Esophagus squamous epithelium (tissue), 5 donors: ENCODE measurements at places on chromosomes 16 and 17.

GRCh38 chr17:2044263-2044894, 2.6 kb downstream of the OVCA2 start:
- DNase-seq = no peak

- DNase-seq = no peak
These were observed 22.0 kb downstream of the SMPD3 start for GRCh38 chr16:68426347-68426652.

DNA sequence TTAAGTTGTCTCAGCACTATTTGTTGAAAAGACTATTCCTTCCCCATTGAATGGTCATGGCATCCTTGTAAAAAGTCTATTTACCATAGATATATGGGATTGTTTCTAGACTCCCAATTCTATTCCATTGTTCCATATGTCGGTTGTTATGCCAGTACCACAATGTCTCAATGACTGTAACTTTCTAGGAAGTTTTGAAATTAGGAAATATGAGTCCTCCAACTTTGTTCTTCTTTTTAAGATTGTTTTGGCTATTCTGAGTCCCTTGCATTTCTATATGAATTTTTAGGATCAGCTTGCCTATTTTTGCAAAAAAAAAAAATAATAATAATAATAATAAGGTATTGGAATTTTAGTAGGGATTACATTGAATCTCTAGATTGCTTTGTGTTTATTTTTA, 43.0 kb upstream of the ABCA3 start:
- DNase-seq = no peak

DNA sequence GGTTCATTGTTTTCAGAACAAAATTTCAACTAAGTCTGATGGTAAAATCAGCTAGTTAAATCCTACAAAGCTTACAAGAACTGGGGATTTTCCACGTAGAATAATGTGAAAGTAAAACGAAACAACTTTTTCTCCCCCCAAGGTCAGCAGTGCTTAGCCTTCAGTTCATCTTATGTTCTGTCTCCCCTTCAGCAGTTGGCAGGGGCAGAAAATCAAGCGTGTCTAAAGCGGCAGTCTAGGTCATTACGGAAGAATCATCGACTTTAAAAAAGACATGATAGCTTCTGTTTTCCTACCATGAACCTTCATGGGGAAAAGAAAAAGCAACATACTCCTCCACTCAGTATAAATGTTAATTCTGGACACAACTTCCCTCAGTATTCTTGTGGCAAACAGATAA, 50.7 kb downstream of the GNA13 start:
- DNase-seq = no peak

DNA sequence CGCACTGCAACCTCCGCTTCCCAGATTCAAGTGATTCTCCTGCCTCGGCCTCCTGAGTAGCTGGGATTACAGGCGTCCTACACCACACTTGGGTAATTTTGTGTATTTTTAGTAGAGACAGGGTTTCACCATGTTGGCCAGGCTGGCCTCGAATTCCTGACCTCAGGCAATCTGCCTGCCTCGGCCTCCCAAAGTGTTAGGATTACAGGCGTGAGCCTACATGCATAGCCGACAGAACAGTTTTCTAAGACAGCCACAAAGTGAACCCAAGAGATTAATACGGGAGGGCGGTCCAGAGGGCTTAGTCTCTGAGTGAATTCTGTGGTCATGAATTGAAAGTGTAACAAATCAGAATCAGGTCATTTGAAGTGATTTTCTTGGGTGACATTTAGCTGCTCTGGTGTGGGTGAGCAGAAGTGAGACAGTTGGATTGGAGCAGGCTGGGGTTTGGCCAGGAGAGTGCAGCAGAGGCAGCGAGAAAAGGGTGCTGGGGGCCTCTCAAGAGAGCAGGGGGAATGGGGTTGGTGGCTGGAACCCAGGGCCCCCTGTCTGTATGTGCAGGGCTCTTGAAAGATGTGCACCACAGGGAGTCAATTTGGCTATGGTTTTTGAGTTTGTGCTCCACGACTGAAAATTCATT, 231.4 kb upstream of the WSCD1 start:
- no peak for DNase-seq

DNA sequence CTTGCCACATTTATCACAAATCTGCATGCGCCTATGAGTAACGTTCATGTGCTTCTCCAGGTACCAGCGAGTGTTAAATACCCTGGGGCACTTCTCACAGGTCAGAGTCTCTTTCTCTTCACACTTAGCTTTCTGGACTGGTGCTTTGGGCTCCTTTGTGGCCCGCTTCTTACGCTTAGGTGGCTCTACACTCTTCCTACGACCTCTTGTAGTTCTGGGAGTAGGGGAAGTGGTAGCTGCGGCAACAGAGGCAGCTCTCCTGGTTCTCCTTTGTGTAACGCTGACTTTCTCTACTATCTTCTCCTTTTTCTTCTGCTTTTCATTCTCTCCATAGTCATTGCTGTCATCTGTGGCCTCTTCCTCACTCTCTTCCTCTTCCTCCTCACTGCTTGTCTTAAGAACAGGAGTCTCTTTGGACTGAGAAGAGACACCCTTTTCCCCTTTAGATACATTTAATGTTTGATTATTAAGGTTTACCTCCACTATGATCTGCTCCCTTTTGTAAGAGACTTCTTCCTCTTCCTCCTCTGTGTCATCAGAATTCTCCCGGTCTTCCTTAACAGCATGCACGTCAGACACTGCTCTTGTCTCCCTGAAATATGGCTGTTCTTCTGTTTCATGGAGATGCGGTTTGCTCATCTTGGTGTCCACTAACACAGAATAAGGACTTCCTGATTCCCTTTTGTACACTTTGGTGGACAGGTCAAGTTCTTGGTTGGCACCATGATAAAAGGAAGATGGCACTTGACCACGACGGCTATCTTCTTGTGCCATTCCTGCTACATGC, 45.0 kb downstream of the ZNF652 start:
- DNase-seq = no peak

GRCh38 chr17:81994593-81995462, 17.4 kb downstream of the ASPSCR1 start:
- no peak for DNase-seq

DNA sequence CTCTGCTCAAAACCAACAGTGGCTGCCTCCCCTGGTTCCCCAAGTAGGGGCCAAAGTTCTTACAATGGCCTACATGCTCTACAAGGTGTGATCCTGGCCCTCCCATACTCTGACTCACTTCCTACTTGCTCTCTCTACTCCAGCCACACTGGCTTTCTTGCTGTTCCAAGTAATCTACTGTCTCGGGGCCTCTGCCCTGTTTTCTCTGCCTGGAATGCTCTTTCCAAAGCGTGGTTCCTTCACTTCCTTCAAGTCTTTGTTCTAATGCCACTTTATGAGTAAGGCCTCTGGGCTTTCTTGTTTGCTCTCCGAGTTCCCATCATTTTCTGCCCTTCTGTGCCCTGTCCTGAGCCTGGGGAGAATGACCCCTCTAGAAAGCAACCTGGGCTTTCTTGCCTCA, 4.1 kb upstream of the CDH3 start:
- DNase-seq = no peak

GRCh38 chr17:28057731-28058246, 15.3 kb downstream of the NLK start:
- DNase-seq = no peak

GRCh38 chr17:31758646-31759045, 100.4 kb downstream of the COPRS start:
- DNase-seq = no peak

- DNase-seq = no peak
These were observed 35.7 kb upstream of the DHRS7B start for GRCh38 chr17:21090902-21091618.

GRCh38 chr17:33732116-33732515, 439.0 kb upstream of the ASIC2 start:
- no peak for DNase-seq

DNA sequence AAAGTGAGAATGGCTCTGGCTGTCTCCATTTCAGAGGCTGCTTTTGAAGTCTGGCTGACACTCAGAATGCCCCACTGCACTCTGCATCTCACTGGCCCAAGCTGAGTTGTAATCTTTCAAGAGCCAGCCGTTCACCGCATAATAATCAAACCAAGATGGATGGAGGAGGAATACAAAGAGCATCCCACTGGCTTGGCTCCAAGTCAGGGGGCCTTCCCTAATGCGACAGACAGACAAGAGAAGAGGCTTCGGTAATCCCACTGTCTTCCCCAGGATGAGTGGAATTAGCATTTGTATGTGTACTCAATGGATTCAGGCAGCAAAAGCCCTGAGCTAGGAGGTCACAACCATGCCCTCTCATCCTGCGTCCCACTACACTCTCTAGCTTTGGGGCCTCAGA, 68.0 kb downstream of the CBLN1 start:
- DNase-seq = no peak

GRCh38 chr16:11539641-11540050, 47.1 kb downstream of the LITAF start:
- DNase-seq = no peak

GRCh38 chr16:56945847-56946527, 14.0 kb downstream of the HERPUD1 start:
- DNase-seq = no peak

GRCh38 chr17:59859444-59860025, 33.2 kb downstream of the TUBD1 start:
- DNase-seq = no peak

GRCh38 chr17:17539591-17539990, 43.4 kb upstream of the RASD1 start:
- no peak for DNase-seq

DNA sequence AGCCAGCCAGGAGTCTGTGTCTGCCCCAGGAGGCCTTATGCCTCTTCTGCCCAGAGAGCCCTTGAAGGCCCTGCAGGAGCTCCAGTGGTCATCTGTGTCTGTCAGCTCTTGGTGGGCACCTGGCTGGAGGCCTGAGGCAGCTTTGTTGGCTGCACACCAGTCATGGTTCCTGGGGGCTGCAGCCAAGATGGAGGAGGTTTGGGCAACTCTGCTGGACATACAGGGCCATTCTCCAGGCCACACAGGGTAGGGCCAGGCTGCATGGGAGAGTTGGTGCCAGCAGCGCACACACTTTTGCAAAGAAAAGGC, 29.4 kb downstream of the B9D1 start:
- no peak for DNase-seq

DNA sequence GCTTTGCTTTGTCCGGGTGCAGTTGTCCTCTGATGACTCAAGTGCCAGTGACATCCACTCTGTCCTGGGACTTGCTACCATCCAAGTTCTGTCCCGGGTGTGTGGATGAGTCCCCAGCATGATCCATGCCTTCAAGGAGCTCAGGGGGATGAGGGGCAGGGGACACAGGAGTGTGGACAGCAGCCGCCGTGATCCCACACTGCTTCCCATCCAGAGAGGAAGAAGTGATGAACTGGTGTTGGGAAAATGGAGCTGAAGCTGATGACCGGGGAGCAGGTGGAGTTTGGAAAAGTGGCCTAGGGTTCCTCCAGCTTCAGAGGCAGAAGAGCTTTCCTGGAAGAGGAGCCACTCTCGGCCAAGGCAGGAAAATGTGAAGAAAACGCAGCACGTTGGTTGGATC, 249.6 kb upstream of the TNRC6C start:
- no peak for DNase-seq

- no peak for DNase-seq
These were observed 13.7 kb downstream of the CAMKK1 start for GRCh38 chr17:3879186-3879585.

DNA sequence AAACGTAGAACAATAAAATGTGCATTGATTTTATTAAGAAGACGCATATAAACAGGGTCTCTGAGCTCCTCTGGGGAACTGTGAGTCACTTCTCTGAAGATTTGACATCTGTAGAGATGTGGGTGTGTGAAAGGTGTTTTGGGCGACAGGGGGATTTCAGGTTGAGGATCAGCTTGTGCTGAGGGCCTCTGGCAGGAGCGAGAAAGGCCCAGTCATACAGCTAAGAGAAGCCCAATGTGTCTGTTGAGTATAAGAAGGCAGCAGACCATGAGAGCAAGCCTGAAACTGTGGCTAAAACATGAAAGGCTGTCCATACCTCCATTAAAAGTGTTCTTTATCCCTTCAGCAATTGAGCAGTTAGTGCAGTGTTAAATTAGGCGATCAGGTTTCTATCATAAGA, 406.5 kb upstream of the MON1B start:
- no peak for DNase-seq

DNA sequence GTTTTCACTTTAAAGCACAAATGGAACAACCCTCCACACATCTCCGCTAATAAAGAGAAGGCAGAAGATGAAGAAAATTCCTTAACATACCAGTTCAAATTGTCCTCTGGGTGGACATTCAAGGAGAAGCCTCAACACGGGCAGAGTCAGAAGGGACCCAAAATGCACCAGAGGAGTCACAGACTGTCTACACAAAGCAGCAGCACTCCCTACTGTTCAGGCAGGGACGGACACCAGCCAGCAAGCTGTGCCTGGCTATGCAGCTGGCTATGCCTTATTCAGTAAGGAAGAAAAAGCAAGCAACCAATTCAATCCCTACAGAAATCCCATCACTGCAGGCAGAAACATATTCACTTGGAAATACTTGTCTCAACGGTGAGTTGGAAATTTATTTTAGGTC, 8.1 kb downstream of the DNAJC7 start:
- DNase-seq = no peak

- DNase-seq = no peak
These were observed 4.9 kb downstream of the CDK5RAP3 start for GRCh38 chr17:47975823-47976205.

DNA sequence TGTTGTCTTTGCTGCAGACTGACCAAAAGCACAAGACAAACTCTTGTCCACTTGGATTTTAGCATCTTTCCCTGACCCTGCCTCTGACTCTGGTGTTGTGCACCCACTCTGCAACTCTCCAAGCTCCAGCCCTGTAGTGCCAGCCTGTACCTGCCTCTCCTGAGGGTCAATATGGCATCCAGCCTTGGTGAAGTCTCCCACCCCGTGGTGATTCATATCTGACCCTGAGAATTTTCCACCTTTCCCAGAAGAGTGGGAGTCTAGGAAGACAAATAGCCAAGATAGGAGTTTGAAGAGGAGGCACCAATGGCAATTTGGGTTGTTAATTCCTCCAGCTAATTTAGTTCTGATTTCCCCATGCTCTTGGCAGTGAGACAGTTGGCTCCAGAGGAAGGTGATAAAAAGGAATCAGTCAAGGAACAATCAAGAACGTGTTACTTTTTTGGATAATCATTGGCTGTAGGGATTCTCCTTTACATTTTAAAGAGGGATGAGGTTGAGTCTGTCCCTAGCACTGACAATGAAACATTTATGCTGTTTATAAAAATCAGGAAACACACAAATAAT, 416.0 kb downstream of the MAF start:
- DNase-seq = no peak
